DND-41 (cell line): ENCODE measurements at places on chromosomes 4 and X.

DNA sequence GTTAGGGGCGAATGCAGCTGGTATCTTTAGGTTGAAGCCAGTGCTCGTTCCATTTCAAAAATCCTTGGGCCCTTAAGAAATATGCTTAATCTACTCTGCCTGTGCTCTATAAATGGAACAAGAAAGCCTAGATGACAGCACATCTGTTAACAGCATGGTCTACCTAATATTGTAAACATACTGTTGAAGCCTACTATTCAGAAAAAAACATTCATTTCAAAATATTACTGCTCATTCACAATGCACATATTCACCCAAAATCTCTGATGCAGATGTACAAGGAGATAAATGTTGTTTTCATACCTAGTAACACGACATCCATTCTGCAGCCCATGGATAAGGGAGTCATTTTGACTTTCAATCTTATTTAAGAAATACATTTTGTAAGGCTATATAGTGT lies 106.6 kb downstream of the TBC1D19 start:
- no peak for DNase-seq

DNA sequence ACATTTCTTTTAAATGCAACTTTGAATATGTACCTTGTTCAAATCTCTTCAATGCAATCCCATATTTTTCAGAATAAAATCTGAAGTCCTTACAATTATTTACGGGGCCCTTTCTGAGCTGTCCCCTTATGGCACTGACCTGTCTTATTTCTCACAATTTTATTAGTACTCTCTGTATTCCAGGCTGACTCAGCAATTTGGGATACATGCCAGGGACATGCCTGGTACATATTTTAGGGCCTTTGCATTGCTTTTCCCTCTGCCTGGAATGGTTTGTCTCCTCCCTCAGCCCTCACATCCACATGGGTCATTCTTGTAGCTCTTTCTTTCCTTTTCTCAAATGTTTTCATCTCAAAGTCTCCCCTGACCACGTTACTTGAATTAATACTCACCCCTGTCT lies 172.2 kb upstream of the TECRL start:
- no peak for DNase-seq

GRCh38 chrX:130118441-130119311 lies 8.4 kb upstream of the ELF4 start:
- no peak for DNase-seq

- DNase-seq, result no peak
These were observed 26.6 kb downstream of the SNX25 start for GRCh38 chr4:185235843-185236503.

- DNase-seq, result no peak
These were observed 21.9 kb downstream of the MSN start for GRCh38 chrX:65689377-65689776.

GRCh38 chr4:98565681-98566301 lies 92.6 kb downstream of the TSPAN5 start:
- peak; percentile 42 for DNase-seq

GRCh38 chr4:120304801-120305200 lies 238.2 kb upstream of the MAD2L1 start:
- no peak for DNase-seq

DNA sequence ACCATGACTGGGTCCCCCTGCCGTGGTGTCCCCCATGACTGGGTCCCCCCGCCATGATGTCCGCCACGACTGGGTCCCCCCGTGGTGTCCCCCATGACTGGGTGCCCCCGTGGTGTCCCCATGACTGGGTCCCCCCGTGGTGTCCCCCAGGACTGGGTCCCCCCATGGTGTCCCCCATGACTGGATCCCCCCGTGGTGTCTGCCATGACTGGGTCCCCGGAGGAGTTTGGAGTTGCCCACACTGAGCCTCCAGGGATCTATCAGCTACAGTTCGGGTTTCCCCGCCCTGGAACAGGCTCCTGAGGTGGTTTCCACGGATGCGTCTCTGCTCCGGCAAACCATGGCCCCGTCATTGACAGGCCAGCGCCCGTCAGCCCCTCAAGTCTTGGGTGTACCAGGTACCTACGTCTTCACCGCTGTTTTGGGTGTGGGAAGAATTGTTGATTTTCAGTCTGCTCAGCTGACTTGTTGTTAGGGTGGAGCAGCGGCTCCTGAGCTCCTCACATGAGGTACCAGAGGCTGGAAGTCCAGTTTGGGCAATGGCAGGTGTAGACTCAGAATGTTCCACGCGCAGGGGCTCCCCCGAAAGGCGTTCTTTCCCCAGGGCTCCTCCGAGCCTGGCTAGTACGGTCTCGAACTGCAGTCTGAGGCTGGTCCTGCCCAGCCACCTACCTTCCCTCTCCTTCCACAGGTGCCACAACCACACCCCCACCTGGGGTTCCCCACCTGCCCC lies 8.3 kb upstream of the PDE6B start:
- DNase-seq, result no peak

- no peak for DNase-seq
These were observed 181.8 kb upstream of the POF1B start for GRCh38 chrX:85561231-85561630.

GRCh38 chrX:9558615-9559014 lies 93.8 kb downstream of the TBL1X start:
- no peak for DNase-seq

- DNase-seq, result no peak
These were observed 63.2 kb downstream of the ATXN3L start for GRCh38 chrX:13256603-13257002.

DNA sequence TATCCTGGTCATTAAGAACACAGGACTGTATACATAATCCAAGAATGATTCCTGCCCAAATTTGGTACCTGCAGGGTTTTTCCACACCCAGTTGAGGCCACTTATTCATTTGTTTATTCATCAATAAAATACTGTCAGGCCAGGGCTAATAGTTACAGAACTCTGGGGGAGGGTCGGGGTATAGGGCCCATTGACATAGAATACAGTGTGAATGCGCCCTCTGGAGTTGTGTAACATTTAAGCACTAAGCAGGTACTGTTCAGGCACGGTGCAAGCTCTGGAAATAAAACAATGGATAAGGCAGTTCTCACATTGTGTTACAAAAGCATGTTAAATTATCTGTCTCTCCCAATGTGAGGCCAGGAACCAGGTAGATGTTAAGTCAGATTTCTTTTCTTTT lies 30.8 kb upstream of the LRBA start:
- no peak for DNase-seq

GRCh38 chr4:169612871-169613859 lies 782 bp upstream of the NEK1 start:
- DNase-seq, result peak; percentile 79

DNA sequence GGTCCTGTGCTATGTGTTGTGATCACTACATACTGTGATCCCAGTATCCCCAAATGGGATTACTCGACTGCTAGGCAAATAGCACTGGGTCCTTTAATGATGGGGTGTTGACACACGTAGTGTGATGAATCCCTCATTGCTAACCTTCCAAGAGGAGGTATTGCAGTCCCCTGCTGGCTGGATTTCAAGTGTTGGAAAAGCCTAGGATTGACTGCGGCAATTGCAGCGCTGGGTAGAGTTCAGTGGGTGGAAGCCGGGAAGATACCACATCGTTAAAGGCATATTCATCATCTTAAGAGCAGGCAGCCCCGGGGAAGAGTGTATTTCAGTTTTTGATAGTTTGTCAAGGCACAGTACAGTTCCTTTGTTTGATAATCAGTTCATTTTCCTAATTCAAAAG lies 159.9 kb downstream of the TRIML1 start:
- DNase-seq, result no peak

GRCh38 chr4:151484396-151485102 lies 75.6 kb downstream of the FHIP1A start:
- DNase-seq, result no peak

DNA sequence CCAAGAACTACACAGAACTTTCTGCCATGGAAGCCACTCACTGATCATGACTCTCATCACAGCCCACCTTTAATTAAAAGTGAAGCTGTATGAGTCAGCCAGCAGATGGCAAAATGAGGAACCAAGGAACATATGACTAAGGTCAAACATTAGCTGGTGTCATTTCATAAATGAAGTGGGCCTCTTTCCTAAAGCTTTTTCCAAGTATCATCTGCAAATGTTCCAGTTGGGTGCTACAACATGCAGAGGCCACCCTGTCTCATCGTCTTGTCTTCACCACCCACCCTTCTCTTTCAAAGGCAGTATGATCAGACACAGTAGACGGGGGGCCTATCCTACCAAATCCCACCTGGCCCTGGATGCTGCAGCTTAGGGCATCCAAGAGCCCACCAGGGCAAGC lies 9.2 kb upstream of the EOLA1 start:
- DNase-seq, result no peak

- no peak for DNase-seq
These were observed 71.4 kb upstream of the GPM6B start for GRCh38 chrX:13888284-13888683.

GRCh38 chr4:97587912-97588311 lies 555.4 kb downstream of the STPG2 start:
- DNase-seq, result no peak

DNA sequence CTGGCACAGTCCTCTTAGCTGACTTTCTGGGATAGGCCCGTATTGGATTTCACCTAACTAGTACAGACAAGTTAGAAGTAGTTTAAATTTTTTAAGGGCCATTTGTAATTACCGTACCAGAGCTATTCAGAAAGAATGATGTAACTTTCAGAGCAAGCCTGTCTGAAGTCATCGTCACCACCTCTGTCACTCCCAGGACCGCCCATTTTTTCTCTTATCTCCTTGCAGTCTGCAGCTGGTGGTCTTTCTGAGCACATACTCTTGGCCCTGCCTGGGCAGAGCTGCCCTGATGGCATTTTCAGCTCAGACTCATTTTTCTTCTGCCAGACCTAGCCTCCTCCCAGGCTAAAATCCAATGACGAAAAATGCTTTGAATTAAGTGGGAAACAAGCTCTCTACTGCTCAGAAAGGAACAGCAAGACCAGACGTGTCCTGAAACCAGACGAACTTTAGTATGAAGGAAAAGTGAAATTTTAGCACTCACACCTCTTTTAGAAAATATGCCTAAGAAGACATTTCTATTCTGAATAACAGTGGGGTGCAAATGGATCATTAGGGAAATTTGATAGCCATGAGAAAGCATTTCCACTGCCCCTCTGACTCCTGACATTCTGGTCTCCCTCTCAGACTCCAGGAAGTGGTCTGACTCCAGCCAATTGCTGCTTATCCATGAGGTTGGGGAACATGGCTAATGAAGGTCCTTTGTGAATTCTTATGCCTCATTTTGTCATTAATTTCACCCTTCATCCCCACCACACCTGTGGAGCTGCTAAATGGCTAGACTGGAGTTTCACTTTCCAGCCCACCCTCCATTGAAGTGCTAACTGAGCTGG lies 162.4 kb upstream of the GYPA start:
- DNase-seq, result no peak

DNA sequence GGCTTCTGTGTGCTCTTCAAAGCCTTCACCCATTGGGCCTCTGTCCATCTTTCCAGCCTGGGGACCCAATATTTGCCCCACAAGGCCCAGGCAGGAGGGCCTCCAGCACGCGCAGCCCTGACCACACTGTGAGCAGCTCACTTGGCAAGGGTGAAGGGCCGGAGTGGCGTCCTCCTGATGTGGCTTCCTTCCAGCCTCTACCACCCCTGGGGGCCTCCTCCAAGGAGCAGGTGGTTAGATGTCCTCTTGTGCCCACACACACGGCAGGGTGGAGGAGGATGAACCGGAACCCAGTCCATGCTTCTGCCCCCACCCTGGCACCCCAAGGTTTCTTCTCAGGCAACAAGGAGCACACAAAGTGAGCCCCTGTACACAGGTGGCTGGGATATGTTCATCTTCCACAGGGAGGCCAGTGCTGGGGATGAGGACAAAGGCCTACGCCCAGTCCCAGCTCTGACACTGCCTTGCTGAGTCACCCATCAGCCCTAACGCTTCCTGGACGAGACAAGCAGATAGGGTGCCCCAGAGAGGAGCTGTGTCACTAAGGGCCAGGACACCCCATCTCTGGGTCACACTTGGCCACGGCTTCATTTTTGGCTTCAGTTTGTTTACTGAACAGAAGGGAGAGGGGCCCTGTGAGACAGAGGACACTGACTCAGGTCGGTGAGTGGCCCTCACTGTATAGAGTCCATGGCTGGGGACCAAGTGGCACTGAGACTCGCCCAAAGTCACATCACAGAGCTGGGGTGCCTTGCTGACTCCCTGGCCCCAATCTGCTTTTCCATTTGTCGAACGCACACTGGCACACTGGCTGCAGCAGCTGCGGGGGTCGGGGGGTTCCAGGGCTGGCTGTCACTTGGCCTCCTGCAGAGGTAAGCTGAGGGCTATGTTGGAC lies 1.9 kb downstream of the UBL4A start:
- DNase-seq, result no peak

DNA sequence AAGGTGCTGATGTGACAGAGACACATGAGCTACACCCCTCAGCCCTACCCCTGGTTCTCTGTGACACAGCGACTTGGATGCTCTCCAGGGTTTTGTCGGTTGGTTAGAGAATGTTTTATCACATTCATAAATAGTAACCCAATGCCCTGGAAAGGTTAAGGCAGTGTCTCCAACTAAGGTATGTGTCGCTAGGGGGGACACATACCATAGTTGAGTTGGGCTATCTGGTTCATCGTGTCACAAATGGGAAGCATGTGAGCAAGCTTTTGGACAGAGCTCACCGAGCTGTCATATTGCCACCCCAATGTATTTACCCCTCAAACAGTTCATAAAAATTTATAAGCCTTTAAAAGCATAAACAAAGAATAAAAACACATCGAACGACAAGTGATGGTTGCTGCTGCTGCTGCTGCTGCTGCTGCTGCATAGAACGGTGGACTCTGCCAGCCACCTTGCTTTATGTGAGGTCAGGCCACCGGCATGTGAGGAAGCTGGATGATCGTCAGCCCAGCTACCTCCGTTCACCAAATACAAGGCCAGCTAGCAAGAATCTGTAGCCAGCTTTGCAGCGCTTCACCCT lies 55.9 kb downstream of the STOX2 start:
- DNase-seq, result no peak

DNA sequence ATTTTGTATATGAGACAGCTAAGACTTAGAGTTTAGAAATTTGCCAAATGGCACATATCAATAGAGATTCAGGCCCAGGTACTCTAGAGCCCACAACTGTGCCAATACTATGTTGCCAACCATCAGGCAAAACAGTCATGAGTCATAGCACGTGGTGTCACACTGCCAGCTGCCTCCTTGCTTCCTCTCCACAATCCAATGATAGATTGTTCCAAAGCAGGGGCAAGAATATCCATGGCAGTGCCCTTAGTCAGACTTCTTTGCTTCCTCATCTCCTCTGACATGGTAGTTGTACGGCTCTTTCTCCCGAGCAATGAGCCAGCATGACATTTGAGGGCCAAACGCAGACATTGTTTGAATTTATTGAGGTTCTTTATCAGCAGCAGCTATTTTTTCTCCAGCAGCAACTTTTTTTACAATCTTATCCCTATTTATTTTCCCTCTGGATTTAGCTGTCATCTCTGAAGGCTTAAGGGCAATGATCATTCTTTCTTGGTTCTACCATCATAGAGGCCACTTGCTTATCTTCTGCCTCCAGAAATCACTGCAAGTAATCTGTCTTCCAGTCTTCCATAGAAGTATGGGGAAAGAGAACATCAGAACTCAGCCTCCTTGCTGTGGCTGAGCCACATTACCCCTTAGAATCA lies 169.7 kb downstream of the COL4A6 start:
- no peak for DNase-seq
